ENCODE measurements at places on chromosomes 1 and 21. TPM values are rescaled to one million over a fixed set of nuclear protein-coding genes. Genes with fewer than 3 reads are reported as not detected.

- DNase-seq = no peak
Measured at GRCh38 chr1:43284065-43284464, 1.3 kb downstream of the C1orf210 start.

- DNase-seq = peak; percentile 88
Measured at GRCh38 chr1:177817937-177818875, 151.7 kb downstream of the SEC16B start.

DNA sequence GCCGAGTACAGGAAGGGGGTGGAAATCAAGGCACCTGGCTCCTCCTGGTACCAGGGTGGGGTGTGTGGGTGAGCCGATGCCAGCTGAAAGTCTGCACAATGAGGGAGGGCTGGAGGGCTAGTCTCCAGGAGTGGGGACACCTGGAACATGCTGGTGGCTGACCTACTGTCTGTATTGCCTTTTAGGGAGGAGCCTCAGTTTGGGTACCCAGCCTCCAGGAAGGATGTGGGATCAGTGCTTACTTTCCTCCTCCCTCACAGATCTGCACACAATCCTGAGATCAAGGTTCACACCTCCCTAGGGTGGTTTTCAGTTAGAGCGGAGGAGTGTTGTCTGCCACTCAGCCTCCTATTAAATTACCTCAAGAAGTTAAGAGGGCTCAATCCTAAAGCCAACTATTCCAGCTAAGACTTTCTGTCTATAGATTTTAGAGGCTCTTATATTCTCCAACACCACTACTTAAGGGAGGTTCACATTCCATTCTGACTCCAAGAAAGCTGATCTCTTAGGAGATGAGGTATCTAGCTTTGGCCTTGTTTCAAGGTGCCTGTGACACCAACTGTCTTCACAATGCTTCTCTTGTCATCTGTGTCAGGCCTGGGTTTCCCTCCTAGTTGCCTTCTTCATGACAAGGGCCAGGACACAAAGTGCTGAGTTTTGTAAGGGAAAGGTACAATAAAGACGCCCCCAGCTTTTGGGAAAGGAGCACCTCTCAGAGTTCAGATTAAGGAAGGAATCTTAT, 15.7 kb downstream of the SSR2 start:
- no peak for DNase-seq

DNA sequence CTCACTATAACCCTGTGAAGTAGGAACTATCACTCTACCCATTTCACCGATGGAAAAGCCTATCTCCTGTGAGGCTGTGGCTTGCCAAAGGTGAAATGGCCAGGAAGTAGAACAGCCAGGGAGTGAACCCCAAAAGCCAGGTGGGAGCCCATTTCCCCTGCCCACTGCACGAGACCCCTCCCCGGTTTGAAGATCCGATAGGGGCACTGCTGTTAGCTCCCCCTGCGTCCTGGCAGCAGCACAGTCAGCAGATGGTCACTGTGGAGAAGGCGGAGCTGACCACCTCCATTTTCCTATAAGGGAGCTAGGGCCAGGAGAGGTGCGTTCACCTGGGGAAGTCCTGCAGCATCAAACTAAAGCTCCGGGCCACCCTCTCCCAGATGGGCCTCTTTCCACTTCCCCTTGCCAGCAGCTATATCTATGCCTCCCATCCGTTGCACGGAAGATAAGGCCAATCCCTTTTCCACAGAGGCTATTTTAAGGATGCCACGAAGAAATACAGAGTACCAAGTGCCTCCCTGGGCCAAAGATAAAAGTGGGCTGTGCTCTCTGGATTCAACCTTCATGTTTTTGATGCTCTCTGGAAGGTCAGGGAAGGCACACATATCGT, 7.8 kb downstream of the ERG start:
- DNase-seq = no peak

DNA sequence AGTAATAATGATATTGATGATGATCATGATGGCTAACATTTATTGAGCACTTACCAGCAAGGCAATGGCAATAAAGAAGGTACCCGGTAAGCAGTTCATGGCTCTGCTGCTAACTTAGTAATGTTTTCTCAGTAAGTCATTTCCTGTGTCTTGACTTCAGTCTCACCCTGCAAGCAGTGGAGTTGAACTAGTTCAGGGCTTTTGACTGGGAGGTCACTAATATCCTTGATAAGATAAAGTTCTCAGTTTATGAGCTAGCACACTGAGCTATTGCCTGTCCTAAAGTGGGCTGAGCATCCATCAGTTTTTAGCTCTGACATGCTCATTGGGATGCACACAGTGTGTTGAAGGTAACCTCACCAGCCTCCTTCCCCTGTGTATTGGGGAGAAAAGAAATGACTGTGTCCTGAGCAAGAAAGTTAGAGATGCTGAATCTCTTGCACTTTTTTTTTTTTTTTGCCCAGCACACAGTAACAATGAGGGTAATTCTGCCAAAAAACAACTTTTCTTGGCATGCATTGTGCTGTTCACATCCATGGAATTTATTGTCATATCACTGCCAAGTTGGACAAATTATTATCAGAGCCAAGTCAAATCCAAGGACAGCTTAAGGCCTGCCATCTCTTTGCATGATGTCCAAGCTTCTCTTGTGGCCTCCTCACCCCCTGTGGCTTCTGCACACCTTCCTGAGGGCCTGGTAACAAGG, 55.5 kb upstream of the GADD45A start:
- DNase-seq = no peak

- no peak for DNase-seq
Measured at GRCh38 chr1:240029418-240029817, 62.3 kb upstream of the FMN2 start.

GRCh38 chr1:36555041-36555440, 72.3 kb upstream of the CSF3R start:
- DNase-seq = no peak

GRCh38 chr1:118013336-118013735, 83.8 kb downstream of the WDR3 start:
- DNase-seq = no peak

GRCh38 chr1:8571200-8571984, 246.0 kb downstream of the RERE start:
- DNase-seq = peak; percentile 29

DNA sequence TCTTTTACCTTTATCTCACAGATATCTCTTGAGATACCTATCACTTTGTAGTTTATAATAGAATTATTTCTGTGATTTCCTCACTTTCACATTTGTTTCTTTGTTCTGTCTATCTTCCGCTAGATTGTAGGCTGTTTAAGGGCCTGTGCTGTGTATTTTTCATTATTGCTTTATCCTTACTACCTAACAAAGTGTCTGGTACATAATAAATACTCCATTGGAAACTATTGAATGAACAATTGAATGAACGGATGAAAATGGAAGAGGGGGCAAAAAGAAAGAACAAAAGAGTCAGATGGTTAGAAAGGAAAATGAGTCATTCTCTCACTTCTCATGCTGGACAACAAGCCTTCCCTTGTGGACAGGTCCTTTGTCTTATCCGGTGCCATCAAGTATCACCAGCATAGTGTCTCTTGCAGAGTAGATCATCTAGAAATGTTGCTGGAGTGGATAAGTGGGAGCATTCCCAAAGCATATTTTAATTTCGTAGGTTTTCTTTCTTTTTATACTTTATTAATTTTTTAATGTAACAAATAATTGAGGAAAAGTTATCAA, 159.8 kb downstream of the NEK7 start:
- DNase-seq = no peak

- no peak for DNase-seq
Measured at GRCh38 chr1:234509457-234510328, 30.7 kb upstream of the TARBP1 start.

- no peak for DNase-seq
Measured at GRCh38 chr1:204712708-204713430, 27.3 kb upstream of the LRRN2 start.

GRCh38 chr1:54703471-54703870, 12.2 kb upstream of the TTC4 start:
- DNase-seq = no peak

GRCh38 chr1:234775477-234776246, 165.7 kb upstream of the IRF2BP2 start:
- no peak for DNase-seq

- DNase-seq = no peak
Measured at GRCh38 chr1:198711837-198712236, 73.0 kb downstream of the PTPRC start.

GRCh38 chr1:204464187-204464631, 30.4 kb downstream of the PIK3C2B start:
- DNase-seq = no peak

DNA sequence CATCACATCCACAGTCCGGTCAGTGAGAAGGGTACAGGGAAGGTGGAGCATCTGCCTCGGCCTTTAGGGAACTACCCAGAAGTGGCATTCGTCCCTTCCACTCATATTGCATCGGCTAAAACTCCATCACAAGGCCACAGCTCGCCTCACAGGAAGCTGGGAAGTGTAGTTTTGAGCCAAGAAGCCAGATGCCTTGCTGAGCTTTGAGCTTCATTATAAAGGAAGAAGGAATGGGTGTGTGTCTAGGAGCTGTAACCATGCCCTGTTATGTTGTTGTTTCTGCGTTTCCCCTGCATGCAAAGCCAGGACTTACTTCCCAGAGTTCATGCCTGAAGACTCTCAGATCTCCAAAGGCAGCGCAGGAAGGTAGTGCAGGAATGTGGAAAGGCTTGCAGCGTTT, 61.1 kb downstream of the OPTC start:
- no peak for DNase-seq

The TRIM58 gene
- total RNA-seq = 0.30 TPM

The TDRD10 gene
- 0.10 TPM for total RNA-seq

The DEPDC1 gene
- 0.85 TPM for total RNA-seq

The LORICRIN gene
- total RNA-seq = not detected

The RNPC3 gene
- 14.1 TPM for total RNA-seq

The PCP4 gene
- total RNA-seq = not detected

The LDLRAD2 gene
- not detected for total RNA-seq

The SRRM1 gene
- 45.6 TPM for total RNA-seq

The EPS8L3 gene
- total RNA-seq = not detected

The TCHHL1 gene
- not detected for total RNA-seq

The RAP1GAP gene
- 23.5 TPM for total RNA-seq

The NLRP3 gene
- total RNA-seq = 9.9 TPM

The CCDC30 gene
- 5.7 TPM for total RNA-seq

The HES4 gene
- total RNA-seq = 12.4 TPM

Data from renal cortical epithelial cell (primary cell).